Mesangial cell (primary cell): ENCODE measurements at places on chromosomes 3 and 15. TPM values are rescaled to one million over a fixed set of nuclear protein-coding genes. Genes with fewer than 3 reads are reported as not detected.

The ACOX2 gene
- total RNA-seq, result 2.0 and 2.2 TPM in 2 replicates

The NUP210 gene
- 27.4 and 31.4 TPM in 2 replicates for total RNA-seq

The GPR27 gene
- 0.81 and 0.89 TPM in 2 replicates for total RNA-seq

The TMEM207 gene
- total RNA-seq, result not detected in 2 replicates

The CCR8 gene
- total RNA-seq, result not detected in 2 replicates

The MUSTN1 gene
- not detected in 2 replicates for total RNA-seq

The WDR76 gene
- total RNA-seq, result 2.9 and 16.5 TPM in 2 replicates

The CHRNB4 gene
- 0.13 TPM in 1 of 2 replicates, not detected in the other for total RNA-seq

The BAHD1 gene
- 9.6 and 13.9 TPM in 2 replicates for total RNA-seq

The LRRC49 gene
- 6.8 and 7.0 TPM in 2 replicates for total RNA-seq

The TUBGCP4 gene
- total RNA-seq, result 12.9 and 14.3 TPM in 2 replicates

The CNOT10 gene
- total RNA-seq, result 13.1 and 20.9 TPM in 2 replicates

The GOLGA6D gene
- not detected in 2 replicates for total RNA-seq

The PSTPIP1 gene
- total RNA-seq, result 0.25 TPM in 1 of 2 replicates, not detected in the other

The ZNF717 gene
- total RNA-seq, result 3.6 and 9.5 TPM in 2 replicates

The KY gene
- under 0.01 TPM in 1 of 2 replicates, not detected in the other for total RNA-seq

The TMIE gene
- total RNA-seq, result 0.13 TPM in 1 of 2 replicates, not detected in the other

The SERPINI1 gene
- 0.89 and 0.98 TPM in 2 replicates for total RNA-seq

The INKA1 gene
- 0.76 and 0.81 TPM in 2 replicates for total RNA-seq

The MESP2 gene
- total RNA-seq, result 0.98 and 1.5 TPM in 2 replicates

The CD276 gene
- total RNA-seq, result 202 and 236 TPM in 2 replicates

The CSTA gene
- total RNA-seq, result not detected in 2 replicates

The UROC1 gene
- not detected in 2 replicates for total RNA-seq

The TFRC gene
- 38.2 and 132 TPM in 2 replicates for total RNA-seq

The UPK1B gene
- total RNA-seq, result 14.3 and 28.2 TPM in 2 replicates

The PDCD10 gene
- 43.5 and 50.2 TPM in 2 replicates for total RNA-seq

The SLC9C1 gene
- total RNA-seq, result not detected in 2 replicates

The PLA2G4B gene
- 2.4 TPM in 1 of 2 replicates, not detected in the other for total RNA-seq

The PRSS50 gene
- total RNA-seq, result 0.16 and 0.63 TPM in 2 replicates

The CFAP100 gene
- total RNA-seq, result not detected in 2 replicates

The AP3B2 gene
- total RNA-seq, result 0.16 and 0.63 TPM in 2 replicates

The OXTR gene
- total RNA-seq, result 5.7 and 29.3 TPM in 2 replicates

The FILIP1L gene
- 25.7 and 38.9 TPM in 2 replicates for total RNA-seq

The GPR62 gene
- 0.25 and 0.49 TPM in 2 replicates for total RNA-seq

The GOLGA6A gene
- not detected in 2 replicates for total RNA-seq

The FETUB gene
- total RNA-seq, result not detected in 2 replicates

The COL6A5 gene
- under 0.01 and 0.89 TPM in 2 replicates for total RNA-seq
